ENCODE measurements at places on chromosomes 6 and 20.

- no peak for DNase-seq
Observed at GRCh38 chr20:34980543-34981233, 25.0 kb downstream of the MYH7B start.

DNA sequence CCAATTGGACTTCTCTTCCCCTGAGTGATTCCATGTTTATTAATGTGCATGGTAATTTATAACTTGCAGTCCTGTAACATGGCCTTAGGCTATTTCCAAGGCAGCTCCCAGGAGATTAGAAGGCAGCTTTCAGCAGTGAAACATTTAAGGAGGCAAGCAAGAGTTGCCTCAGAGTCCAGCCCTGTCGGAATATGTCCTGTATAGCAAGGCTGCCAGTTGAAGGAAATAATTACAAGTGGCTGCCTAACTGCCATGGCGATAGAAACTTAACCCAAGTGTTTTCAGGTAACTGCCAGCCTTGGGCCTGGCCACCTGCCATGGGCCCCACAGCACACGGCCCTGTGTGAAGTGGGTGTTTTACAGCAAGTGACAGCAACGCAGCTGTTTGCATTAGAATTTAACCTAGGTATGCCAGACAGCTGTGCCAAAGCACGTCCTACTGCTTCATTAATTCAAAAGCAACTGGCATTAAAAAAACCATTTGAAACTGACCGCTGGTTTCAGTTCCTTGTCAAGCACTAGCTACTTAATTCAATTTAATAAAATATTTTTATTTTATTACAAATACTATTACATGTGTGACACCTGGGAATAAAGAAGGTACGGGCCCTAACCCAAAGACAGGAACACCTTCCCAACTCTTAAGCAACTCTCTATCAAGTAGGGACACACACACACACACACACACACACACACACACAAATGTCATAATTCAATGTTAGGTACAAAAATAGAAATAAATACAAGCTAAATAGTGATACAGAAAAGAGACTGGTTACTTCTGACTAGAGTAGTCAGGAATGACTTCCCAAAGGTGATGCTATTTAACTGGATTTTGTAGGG lies 151.8 kb upstream of the HEY2 start:
- peak; percentile 39 for DNase-seq

GRCh38 chr6:111119571-111120329 lies 32.4 kb downstream of the SLC16A10 start:
- no peak for DNase-seq

- DNase-seq = peak; percentile 36
Observed at GRCh38 chr6:43809417-43810305, 39.6 kb downstream of the VEGFA start.

DNA sequence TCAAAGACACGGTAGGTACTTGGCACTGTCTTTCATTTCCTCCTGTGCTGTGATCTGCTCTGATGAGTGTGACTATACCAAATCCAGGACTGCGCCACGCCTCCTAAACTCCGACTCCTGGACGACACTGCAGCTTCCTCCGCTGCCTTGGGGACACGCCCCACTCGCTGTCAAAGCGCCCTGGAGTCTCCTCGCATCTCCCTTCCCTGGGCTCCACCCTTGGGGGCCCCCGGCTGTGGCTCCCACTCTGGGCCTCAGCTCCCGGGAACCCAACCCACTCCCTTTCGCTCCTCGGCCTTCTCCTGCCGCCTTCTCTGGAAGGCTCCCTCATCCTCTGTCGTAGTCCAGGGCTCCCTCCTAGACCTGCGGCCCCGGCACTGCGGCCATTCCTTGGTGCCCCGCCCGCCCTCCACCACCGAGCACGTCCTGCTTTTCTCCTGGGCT lies 61.2 kb downstream of the RSPH3 start:
- no peak for DNase-seq

GRCh38 chr6:135828021-135828420 lies 23.5 kb upstream of the PDE7B start:
- DNase-seq = no peak

DNA sequence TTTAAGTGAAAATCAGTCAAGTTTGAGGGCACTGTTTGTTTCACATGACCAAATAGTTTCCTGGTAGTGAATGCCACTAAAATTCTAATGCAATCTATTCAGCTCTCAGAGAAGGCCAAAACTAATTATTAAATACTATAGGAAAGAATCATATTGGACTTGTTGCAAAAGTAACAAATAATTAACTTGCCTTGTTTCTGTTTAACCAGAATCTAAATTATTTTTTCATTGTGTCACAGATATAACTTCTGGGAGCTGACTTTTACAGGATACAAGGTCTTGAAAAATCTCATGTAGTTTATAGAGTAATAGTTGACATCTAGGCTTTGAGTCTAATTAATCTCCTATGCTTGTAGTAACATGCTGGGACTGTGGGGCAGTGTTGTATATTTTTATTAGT lies 44.5 kb downstream of the PRSS35 start:
- no peak for DNase-seq

- no peak for DNase-seq
Observed at GRCh38 chr6:136752554-136752953, 39.7 kb downstream of the MAP3K5 start.

- no peak for DNase-seq
Observed at GRCh38 chr20:41138475-41139226, 1.3 kb downstream of the PLCG1 start.

- DNase-seq = no peak
Observed at GRCh38 chr6:130776287-130776925, 50.8 kb upstream of the SMLR1 start.

GRCh38 chr20:41068806-41069205 lies 40.2 kb downstream of the TOP1 start:
- DNase-seq = no peak

GRCh38 chr20:41178904-41179432 lies 41.6 kb downstream of the PLCG1 start:
- no peak for DNase-seq

- DNase-seq = no peak
Observed at GRCh38 chr6:36345681-36346466, 9.2 kb upstream of the BNIP5 start.

GRCh38 chr20:12963416-12963815 lies 45.4 kb upstream of the SPTLC3 start:
- no peak for DNase-seq

DNA sequence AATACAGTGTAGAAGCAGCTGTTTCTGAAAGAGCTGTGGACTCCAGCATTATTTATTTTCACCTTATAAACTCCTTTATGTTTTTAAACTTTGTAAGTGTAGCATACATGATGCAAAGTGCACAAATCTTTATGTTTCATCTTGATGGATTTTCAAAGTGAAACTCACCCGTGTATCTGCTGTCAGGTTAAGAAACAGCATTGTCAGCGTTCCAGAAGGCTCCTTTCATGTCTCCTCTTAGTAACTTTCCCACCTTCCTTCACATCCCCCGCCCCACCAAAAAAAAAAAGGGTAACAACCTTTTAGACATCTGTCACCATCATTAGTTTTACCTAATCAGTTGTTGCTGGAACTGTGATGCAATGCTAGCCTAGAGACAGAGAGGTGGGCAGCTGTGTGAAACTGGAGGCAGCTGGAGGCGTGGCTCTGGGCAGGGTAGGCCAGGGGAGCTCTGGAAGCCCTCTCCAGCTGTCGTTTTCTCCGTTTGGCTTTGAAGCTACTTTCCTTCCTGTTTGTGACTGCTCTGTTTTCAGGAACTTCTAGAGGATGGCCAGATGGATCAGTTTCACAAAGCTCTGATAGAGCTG lies 7.2 kb downstream of the ACTR5 start:
- no peak for DNase-seq

GRCh38 chr6:118318648-118319047 lies 229.4 kb upstream of the PLN start:
- no peak for DNase-seq

GRCh38 chr6:106939848-106940247 lies 34.7 kb downstream of the CD24 start:
- no peak for DNase-seq

DNA sequence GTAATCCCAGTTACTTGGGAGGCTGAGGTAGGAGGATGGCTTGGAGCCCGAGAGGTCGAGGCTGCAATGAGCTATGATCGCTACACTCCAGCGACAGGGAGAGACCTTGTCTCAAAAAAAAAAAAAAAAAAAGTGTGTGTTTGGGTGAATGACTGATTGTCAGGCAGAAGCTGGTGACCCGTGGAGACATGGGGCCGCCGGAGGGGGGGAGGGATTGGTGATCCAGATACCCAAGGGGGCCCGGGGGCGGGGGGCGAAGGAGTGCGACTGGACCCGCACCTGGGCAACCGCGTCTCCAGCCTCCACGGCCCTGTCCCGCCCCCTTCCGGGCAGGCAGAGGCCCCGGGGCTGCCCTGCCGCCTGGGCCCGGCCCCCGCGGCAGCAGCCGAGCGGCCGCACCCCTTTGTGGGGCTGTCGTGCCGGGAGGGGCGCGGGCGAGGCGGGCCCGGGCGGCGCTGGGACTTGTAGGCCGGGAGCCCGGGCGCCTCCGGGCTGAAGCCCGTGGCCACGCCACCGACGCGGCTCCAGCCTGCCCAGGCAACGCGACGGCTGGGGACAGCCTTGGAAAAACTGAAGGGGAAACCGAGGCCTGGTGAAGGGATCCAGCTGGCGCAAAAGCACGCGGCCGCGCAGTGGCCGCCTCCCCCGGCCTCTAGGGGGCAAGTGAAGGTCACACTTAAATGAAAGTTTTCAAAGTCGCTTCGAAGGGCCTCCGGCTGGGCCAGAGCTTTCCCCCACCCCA lies 2.1 kb upstream of the RBM38 start:
- DNase-seq = no peak

GRCh38 chr6:163745536-163746400 lies 331.2 kb downstream of the QKI start:
- DNase-seq = peak; percentile 52

GRCh38 chr6:30684386-30685156 lies 1.9 kb downstream of the PPP1R18 start:
- no peak for DNase-seq

GRCh38 chr6:15744818-15745402 lies 82.1 kb upstream of the DTNBP1 start:
- no peak for DNase-seq

- DNase-seq = no peak
Observed at GRCh38 chr6:3751077-3751729, at the start of gene PXDC1. Gene PXDC1, minus strand, starts transcription at chr6:3751713. Its CDS starts 182 bp downstream, at chr6:3751531.

Data from epithelial cell of prostate (primary cell).